ENCODE measurements at places on chromosomes 12 and 14.

GRCh38 chr12:31206038-31206670, 119.8 kb downstream of the SINHCAF start:
- no peak for DNase-seq

GRCh38 chr14:78576437-78577166, 406.4 kb downstream of the NRXN3 start:
- no peak for DNase-seq

- no peak for DNase-seq
Observed at GRCh38 chr12:113341535-113341934, 6.6 kb upstream of the SLC8B1 start.

DNA sequence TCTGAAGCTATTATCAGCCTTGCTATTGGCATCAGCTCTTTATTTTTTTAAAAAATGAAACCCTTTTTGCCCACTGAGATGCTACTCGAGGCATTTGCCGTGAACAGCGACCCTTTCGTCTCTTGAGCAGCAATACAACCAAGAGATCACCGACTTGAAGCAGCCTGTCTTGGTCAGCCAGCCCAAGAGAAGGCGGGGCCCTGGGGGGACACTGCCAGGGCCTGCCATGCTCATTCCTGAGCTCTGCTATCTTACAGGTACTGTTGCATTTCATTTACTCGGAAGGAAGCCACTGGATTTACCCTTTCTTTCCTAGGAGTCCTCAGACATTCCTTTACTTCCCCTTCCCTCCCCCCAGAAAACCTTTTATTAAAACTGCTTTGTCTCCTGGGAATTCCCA, 16.7 kb downstream of the PIWIL1 start:
- no peak for DNase-seq

- peak; percentile 92 for DNase-seq
Observed at GRCh38 chr12:56224102-56224701, at the start of gene NABP2. TSS of gene NABP2 (plus strand) at chr12:56224342. CDS start at chr12:56224857, 515 bp downstream.

DNA sequence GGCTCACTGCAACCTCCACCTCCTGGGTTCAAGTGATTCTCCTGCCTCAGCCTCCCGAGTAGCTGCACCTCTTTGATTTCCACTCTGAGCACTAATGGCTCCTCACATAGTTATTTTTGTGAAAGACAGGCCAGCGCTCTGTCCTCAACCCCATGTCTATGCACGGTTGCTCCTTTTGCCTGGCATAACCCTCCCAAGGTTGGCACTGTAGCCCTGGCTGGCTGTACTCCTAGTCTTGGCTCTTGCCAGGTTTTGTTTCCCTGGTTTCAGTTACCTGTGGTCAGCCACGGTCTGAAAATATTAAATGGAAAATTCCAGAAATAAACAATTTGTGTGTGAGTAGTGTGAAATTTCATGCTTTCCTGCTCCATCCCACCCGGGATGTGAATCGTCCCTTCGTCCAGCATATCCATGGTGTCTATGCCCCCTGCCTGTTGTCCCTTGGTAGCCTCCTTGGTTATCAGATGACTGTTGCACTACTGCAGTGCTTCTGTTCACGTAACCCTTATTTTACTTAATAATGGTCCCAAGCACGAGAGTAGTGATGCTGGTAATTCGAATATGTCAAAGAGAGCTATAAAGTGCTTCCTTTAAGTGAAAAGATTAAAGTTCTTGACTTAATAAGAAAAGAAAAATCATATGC, 12.3 kb upstream of the DCD start:
- DNase-seq, result no peak

DNA sequence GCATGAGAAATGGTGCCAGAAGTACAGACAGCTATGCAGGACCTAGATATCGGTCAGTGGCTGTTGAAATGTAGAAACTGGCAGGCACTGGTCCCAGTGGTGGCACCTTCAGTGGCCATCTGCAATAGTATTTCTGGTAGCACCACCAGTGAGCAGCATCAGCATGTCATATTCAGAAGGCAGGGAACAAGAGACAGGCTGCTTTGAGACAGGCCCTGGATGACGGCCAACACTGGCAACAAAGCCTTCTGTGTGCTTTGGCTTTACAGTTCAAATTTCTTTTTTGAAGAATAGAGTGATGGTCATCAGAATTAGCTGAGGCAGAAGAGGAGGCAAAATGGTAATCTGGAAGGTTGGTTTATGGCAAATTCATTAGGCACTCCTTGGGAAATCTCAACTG, 273.4 kb upstream of the SLC16A7 start:
- no peak for DNase-seq

DNA sequence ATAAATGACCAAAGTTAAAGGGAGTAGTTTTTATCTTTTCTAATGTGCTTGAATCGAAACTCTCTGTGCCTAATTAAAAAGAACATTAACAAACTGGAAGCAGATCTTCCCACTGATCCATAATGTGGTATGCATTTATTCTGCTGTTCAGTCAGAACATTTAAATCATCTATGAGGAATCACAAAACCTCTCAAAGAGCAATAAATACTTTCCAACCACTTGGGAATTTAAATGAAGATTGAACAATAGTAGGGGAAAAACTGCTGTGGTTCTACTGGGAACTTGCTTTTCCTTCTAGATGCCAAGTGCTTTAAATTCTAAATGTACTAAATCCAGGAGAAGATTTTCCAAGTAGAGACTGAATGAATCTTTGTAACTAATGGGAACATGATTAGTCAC, 12.3 kb upstream of the CHPT1 start:
- no peak for DNase-seq

- DNase-seq, result no peak
Observed at GRCh38 chr14:31677630-31678029, 116.4 kb downstream of the NUBPL start.

DNA sequence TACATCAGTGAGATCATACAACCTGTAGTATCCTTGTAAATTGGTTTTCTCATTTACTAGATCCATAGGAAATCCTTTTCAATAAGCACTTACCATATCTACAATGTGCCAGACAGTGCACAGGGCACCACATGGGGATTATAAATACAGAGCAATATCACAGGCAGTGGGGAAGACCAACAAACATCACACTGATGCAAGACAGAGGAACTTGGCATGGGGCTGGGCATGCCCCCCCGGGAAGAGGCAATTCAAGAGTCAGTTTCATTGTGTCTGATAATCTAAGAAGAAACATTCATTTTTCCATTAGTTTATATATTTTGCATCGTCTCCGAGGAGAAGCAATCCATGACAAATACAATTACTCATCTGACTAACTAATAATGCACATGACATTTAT, 16.2 kb downstream of the NT5DC3 start:
- DNase-seq, result no peak

DNA sequence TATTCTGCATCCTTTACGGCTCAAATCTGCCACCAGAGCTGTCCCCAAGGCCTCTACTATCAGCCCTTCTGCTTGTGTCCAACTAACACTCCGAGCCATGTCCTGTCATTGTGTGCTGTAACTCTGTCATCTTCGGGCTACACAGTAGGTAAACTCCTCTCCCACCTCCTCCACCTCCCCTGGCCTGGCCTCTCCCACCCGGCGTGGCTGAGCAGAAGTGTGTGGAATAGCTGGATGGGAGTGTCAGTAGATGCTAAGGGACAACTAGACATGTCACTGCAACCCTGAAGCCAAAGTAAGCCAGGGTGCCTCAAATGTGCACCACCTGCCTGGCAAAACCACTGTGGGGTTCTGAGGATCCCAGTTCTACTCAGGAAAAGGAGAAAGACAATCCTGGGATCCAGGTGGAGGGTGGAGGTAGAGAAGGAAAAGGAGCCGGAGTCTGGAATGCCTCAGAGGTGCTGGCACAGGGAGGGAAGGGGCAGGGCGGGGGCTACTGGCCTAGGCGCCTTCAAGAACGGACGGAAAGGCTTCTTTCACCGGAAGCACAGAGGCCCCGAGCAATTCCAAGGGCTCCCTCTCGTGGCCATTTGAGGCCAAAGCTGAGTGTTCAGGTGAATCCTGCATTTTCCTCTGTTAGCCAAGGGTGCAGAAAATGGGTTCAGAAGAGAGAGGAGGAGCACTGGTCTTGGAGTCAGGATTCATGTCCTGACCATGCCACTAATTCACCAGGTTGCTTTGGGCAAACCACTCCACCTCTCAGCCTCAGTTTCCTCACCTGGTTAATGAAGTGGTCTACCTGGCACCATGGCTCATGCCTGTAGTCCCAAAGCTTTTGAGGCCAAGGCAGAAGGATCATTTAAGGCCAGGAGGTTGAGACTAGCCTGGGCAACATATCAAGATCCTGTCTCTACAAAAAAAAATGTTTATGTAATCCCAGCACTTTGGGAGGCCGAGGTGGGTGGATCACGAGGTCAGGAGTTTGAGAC, 20.5 kb upstream of the FAM181A start:
- no peak for DNase-seq

DNA sequence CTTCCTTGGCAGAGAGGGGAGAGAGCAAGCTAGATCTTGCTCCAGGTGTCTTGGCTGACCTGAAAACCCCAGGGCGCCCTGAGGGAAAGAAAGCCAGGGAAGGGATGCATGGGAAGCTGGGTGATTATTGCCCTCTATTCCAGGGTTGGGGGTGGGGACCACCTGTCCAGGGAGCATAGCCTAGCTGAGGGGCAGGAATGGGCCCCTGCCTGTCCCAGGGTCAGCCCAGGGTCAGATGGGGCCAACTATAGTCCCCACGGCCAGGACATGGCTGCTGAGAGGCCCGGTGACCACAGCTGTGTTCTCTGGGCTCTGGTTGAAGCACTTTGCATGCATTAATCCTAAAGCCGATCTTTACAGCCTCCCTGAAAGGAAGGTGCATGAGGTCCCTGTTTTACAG, 30.1 kb upstream of the ZFP36L1 start:
- no peak for DNase-seq

- DNase-seq, result no peak
Observed at GRCh38 chr12:62714181-62714773, 220.7 kb downstream of the PPM1H start.

DNA sequence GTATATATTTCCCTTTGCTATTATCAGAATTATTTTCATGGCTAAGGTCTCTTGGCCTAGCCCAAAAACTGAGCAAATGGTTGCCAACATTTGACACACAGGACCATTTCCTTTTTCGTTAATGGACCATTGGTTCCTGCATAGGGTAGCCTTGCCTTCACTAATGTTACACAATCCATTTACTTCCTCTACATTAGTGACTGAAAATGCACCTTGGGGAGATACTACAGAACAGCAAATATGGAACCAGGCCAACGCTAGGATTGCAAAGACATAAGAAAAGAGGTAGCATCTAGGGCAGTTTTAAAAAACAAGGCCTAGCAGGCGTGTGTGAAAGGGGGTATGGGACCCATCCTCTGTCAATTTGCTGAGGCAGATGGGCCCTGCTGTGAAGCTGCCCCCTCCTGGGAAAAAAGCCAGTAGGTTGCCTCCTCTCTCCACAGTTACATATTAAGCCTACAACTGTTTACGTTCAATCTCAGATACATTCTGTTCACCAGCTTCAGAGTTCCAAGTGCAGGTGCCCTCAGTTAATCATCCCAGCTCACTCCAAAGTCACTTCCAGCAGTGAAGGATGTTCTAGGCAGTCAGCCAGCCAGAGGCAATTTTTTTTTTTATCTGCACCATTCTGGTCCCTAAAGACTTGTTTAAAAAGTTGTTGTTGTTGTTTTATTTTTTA, 15.0 kb downstream of the AQP6 start:
- DNase-seq, result no peak

Measured in stimulated activated CD4-positive, alpha-beta T cell treated with anti-CD3 and anti-CD28 coated beads, TNF-alpha, amount 100 ng/mL, for 24 hours (primary cell).